ENCODE measurements at places on chromosomes 6 and 20.

DNA sequence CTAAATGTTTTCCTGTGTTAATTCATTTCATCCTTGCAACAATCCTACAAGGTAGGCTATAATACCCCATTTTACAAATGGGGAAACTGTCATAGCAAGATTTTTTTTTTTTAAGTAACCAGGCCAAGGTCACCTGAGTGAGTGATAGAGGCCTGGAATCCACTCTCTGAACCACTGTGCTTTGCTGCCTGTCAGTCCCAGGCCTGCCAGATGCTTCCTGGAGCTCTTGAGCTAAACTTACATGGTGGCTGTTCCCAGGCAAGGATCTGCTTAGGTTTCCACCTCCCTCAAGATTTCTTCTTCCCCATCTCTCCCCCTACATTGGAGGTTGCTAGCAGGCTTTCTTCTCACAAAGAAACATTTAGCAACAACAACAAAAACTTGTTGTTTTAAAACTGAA lies 32.7 kb upstream of the RNF8 start:
- DNase-seq = no peak

- no peak for DNase-seq
Observed at GRCh38 chr20:4040283-4041179, 25.2 kb upstream of the RNF24 start.

- DNase-seq = no peak
Observed at GRCh38 chr20:62522748-62523396, 47.1 kb upstream of the GATA5 start.

DNA sequence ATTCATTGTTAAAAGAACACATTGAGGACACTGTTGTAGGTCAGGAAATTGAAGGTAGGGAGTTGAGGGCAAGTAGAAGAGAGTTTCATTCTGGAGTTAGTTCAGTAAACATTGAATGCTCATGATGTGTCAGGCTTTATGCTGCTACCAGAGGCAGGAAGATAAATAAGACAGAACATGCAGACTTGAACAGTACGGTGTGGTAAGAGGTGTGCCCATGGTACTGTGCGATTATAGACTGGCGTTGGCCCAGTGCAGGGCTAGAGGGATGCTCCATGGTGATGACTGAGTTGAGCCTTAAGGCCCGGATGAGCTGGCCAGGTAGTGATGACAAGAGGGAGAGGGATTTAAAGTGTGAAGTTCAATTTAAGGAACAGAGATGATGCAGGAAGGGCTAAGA lies 50.8 kb downstream of the CARMIL1 start:
- DNase-seq = no peak
